ENCODE measurements at places on chromosomes 4 and X.
A peak's percentile ranks its signal among the peaks of the same experiment; 100 is the strongest.

DNA sequence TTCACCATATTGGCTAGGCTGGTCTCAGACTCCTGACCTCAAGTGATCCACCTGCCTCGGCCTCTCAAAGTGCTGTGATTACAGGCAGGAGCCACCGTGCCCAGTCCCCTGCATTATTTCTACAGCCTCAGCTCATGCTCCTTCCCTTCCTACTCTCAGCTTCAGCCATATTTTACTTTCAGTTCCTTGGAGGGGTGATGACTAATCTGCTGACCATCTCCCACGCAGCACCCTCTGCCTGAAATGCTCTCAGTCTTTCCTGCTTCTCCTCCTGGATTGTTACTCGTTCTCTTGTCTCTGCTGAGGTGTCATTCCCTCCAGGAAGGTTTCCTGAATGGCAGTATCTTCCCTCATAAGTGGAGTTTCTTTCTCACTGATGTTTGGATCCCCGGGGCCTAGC, 63.3 kb downstream of the MOSPD2 start:
- no peak overlapping the region for H3K4me3 ChIP-seq
- no peak for DNase-seq
- no peaks in the 10 kb centered on the region for H3K27me3 ChIP-seq
- H3K4me1 ChIP-seq, result no peaks in the 10 kb centered on the region
- H3K27ac ChIP-seq, result no peak overlapping the region
- H3K36me3 ChIP-seq, result no peaks in the 10 kb centered on the region

GRCh38 chrX:6053141-6053540, 175.5 kb downstream of the NLGN4X start:
- no peak overlapping the region for H3K27ac ChIP-seq
- no peaks in the 10 kb centered on the region for H3K36me3 ChIP-seq
- H3K27me3 ChIP-seq, result no peaks in the 10 kb centered on the region

- DNase-seq, result no peak
- H3K4me1 ChIP-seq, result peaks cover 16% of the 10 kb centered on the region
- H3K27ac ChIP-seq, result no peak within 1 kb of the TSS
- peak within 1 kb of the TSS; percentile 62 for H3K4me3 ChIP-seq
Measured at GRCh38 chrX:78327370-78328086, at the start of gene CYSLTR1. Gene CYSLTR1 (minus strand): TSS chrX:78327611. CDS start chrX:78273746, 53,865 bp downstream.

DNA sequence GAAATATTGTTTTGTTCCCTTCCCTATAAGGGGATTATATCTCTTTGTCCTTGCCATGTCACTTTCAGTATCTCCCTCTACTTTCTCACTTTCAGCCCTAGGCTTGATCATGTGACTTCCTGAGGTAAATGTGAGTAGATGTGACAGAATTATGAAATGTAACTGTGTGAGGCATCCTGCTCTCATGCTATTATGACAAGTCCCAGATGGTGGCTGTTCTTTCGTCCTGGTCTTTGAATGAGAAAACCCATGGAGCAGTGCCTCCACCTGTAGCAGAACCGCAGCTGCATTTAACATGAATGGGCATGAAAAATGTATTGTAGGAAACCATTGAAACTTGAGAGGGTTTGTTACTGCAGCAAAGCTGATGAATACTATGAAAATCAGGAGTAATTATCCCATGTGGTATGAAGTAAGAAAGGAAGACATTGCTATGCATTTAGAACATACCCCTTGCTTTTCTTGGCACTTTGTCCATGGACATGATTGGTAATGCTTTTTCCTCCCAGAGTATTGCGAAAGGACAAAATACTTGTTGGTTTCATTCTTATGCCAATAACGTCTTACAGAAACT, 202.2 kb upstream of the GPRIN3 start:
- peaks cover 10% of the 10 kb centered on the region for H3K4me1 ChIP-seq
- no peak overlapping the region for H3K4me3 ChIP-seq
- no peaks in the 10 kb centered on the region for H3K27me3 ChIP-seq
- no peak for DNase-seq

GRCh38 chr4:72312032-72312650, 256.9 kb downstream of the ADAMTS3 start:
- no peak for DNase-seq
- no peaks in the 10 kb centered on the region for H3K27me3 ChIP-seq
- H3K27ac ChIP-seq, result no peak overlapping the region
- H3K36me3 ChIP-seq, result no peaks in the 10 kb centered on the region
- H3K4me1 ChIP-seq, result no peaks in the 10 kb centered on the region
- H3K4me3 ChIP-seq, result no peak overlapping the region

DNA sequence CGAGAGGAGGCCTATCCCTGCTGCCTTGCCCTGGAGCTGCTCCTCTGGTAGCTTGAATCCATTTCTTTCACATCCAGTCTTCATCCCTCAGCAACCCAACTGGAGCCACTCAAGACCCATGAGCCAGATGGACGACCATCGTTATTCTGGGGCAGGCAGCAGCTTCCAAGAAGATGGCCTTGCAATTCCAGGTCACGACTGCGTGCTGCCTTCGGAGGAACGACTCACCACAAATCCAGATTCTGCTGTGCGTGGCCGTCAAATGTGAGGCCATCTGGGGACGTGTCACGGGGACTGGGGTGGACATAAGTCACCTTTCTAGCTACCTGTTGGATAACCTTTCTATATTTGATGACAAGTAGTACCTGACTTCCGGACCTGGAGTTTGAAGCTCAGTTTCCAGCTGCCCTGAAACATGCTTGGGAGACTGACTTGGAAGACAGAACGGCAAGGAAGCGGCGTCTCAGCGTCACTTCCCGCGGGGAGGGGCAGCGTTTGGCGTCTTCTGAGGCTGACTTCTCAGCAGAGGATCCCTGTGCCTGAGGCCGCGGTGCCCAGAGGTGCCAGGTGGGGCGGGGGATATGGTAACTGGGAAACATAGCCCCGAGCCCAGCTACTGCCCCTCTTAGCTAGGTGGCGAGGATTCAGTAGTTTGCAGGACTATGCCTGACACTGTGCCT, 11.7 kb upstream of the TMEM271 start:
- no peak overlapping the region for H3K27ac ChIP-seq
- H3K4me3 ChIP-seq, result no peak overlapping the region
- no peaks in the 10 kb centered on the region for H3K36me3 ChIP-seq
- H3K27me3 ChIP-seq, result no peaks in the 10 kb centered on the region

DNA sequence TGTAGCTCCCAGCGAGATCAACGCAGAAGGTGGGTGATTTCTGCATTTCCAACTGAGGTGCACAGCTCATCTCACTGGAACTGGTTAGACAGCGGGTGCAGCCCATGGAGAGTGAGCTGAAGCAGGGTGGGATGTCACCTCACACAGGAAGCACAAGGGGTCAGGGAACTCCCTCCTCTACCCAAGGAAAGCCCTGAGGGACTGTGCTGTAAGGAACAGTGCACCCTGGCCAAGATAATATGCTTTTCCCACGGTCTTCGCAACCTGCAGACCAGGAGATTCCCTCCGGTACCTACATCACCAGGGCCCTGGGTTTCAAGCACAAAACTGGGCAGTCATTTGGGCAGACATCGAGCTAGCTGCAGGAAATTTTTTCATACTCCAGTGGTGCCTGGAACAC, 216.4 kb upstream of the TET2 start:
- H3K4me1 ChIP-seq, result peaks cover 7% of the 10 kb centered on the region
- DNase-seq, result no peak
- H3K36me3 ChIP-seq, result no peaks in the 10 kb centered on the region
- H3K4me3 ChIP-seq, result no peak overlapping the region
- no peaks in the 10 kb centered on the region for H3K27me3 ChIP-seq

DNA sequence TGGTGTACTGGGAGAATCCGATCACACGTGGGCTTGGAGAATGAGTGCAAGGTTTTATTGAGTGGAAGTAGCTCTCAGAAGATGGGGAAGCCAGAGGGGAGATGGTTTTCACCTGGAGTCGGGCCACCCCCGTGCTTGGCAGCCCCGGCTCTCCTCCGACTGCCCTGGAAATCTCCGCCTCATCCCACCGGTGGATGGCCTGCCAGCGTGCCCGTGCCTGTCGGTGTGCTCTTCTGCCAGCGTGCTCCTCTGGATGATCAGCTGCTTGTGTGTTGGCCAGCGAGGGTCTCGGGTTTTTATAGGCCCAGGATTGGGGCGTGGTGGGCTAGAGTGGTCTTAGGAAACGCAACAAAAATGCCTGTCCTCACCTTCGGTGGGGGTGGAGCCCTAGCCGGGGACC, 368.0 kb downstream of the FAT4 start:
- no peak overlapping the region for H3K27ac ChIP-seq
- H3K4me1 ChIP-seq, result no peaks in the 10 kb centered on the region
- no peak overlapping the region for H3K4me3 ChIP-seq
- no peaks in the 10 kb centered on the region for H3K36me3 ChIP-seq
- no peaks in the 10 kb centered on the region for H3K27me3 ChIP-seq

DNA sequence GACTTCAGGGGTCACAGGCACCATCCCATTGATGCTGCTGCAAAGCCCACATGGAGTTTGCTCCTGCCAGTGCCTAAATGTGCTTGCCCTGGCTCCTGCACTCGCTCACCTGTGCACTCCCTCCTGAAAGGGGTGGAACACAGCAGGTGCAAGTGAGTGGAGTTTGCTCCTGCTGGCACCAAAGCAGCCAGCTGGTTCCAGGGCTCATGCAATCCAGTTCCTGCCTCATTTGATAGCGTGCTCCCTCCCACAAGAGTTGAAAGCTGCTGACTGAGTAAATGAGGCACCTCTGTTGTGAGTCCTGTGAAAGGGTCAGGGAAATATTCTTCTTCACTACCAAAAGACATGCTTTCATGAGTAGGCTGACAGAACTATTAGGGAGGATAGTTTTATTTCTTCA, 30.5 kb downstream of the CXCL8 start:
- no peaks in the 10 kb centered on the region for H3K27me3 ChIP-seq
- no peaks in the 10 kb centered on the region for H3K4me1 ChIP-seq
- no peaks in the 10 kb centered on the region for H3K36me3 ChIP-seq
- no peak for DNase-seq

GRCh38 chr4:109589119-109589518, 29.1 kb downstream of the MCUB start:
- DNase-seq, result no peak
- no peak overlapping the region for H3K4me3 ChIP-seq
- H3K27ac ChIP-seq, result no peak overlapping the region
- H3K4me1 ChIP-seq, result peaks cover 40% of the 10 kb centered on the region
- no peaks in the 10 kb centered on the region for H3K27me3 ChIP-seq

GRCh38 chrX:39874202-39874816, 223.4 kb downstream of the BCOR start:
- H3K36me3 ChIP-seq, result no peaks in the 10 kb centered on the region
- H3K4me1 ChIP-seq, result peaks cover 20% of the 10 kb centered on the region
- no peak overlapping the region for H3K27ac ChIP-seq
- DNase-seq, result no peak

- no peaks in the 10 kb centered on the region for H3K36me3 ChIP-seq
- no peaks in the 10 kb centered on the region for H3K4me1 ChIP-seq
- H3K4me3 ChIP-seq, result no peak overlapping the region
- DNase-seq, result no peak
Measured at GRCh38 chrX:134634691-134635090, 23.6 kb downstream of the PLAC1 start.

DNA sequence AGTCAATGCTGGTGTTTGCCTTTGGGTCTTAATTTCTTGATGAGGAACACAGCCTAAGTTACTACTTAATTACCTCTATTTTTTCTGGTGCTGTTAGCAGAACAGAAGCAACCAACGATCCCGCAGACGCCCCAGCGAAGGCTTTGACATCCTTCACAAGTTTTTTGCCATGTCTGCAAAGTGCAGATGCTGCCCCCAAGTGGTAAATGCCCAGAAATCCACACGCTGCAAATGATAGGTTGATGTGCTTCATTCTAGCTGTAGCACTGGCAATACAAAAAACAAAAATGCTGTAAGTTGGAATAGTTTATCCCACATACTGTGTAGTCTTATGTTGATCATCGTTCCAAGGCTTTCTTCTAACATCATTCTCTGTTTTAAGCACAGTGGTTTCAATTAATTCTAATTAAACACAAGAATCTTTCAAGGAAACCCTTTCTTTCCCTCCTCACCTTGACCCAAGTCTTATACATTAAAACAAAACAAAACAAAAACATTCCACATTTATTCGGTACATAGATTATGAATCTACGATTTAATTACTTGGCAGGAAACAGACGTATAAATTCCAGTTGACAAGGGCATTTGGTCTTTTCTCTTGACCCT, 1.2 kb downstream of the PNPLA4 start:
- peak; percentile 56 for DNase-seq
- H3K27me3 ChIP-seq, result no peaks in the 10 kb centered on the region
- H3K27ac ChIP-seq, result no peak overlapping the region

DNA sequence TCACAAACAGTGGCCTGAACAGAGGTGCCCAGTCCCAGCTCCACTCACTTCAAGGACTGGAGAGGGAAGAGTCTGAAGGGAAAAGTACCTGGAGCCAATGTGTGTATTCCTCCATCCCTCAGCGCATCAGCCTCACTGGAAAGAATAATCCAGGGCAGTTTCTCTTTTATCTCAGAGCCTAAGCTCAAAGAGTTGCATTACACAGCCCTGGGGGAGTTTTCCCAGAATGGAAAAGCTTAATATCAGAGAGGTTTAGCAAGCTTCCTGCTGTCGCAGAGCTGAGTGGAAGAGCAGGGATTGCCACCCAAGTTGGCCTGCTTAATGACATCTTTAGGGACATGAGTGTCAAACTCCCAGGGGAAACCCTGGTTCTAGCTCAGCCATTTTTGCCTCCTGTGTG, 80.4 kb upstream of the MSX1 start:
- no peaks in the 10 kb centered on the region for H3K27me3 ChIP-seq
- no peak overlapping the region for H3K27ac ChIP-seq
- H3K36me3 ChIP-seq, result no peaks in the 10 kb centered on the region
- H3K4me3 ChIP-seq, result no peak overlapping the region

- no peak overlapping the region for H3K4me3 ChIP-seq
- no peak overlapping the region for H3K27ac ChIP-seq
- H3K27me3 ChIP-seq, result no peaks in the 10 kb centered on the region
- DNase-seq, result no peak
- H3K4me1 ChIP-seq, result no peaks in the 10 kb centered on the region
Measured at GRCh38 chrX:115988825-115989224, 181.7 kb upstream of the AGTR2 start.

DNA sequence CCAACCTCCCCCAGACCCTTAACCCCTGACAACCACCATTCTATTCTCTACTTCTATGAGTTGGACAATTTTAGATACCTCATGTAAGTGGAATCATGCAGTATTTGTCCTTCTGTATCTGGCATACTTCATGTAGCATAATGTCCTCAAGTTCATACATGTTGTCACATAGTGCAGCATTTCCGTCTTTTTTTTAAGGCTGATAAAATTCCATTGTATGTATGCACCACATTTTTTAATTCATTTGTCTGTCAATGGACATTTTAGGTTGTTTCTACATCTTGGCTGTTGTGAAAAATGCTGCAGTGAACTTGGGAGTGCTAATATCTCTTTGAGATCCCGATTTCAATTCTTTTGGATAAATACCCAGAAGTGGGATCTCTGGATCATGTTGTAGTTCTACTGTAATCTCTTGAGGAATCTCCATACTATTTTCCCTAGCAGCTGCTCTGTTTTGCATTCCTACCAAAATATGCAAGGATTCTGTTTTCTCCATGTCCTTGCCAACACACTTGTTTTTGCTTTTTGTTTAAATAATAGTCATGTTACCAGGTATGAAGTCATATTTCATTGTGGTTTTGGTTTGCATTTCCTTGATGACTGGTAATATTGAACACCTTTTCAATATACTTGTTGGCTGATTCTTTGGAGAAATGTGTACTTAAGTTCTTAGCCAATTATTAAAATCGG, 48.8 kb upstream of the ADAD1 start:
- H3K4me1 ChIP-seq, result no peaks in the 10 kb centered on the region
- no peaks in the 10 kb centered on the region for H3K27me3 ChIP-seq
- DNase-seq, result no peak
- no peak overlapping the region for H3K4me3 ChIP-seq
